ENCODE measurements at places on chromosomes 1 and 21.

- no peak for DNase-seq
Observed at GRCh38 chr1:17697458-17697857, 57.7 kb upstream of the ACTL8 start.

GRCh38 chr1:116346943-116347673, 25.9 kb upstream of the ATP1A1 start:
- no peak for DNase-seq

DNA sequence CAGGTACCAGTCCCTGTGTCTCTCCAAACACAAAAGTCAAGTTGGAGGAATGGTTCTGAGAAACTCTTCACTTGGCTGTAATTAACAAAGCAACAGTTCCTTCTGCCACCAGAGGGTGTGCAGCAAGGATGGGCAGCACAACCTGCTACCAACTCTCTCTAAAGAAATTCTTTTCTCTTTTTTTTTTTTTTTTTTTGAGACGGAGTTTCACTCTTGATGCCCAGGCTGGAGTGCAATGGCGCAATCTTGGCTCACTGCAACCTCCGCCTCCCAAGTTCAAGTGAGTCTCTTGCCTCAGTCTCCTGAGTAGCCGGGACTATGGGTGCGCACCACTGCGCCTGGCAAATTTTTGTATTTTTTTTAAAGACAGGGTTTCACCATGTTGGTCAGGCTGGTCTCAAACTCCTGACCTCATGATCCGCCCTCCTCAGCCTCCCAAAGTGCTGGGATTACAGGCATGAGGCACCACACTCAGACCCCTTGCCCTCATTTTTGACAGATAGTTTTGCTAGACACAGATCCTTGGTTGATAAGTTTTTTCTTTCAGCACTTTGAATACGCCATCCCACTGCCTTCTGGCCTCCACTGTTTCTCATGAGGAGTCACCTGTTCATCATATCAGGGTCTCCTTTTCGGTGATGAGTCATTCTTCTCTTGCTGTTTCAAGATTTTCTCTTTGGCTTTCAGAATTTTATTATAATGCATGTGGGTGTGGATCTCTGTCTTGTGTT, 12.1 kb upstream of the DEGS1 start:
- no peak for DNase-seq

GRCh38 chr1:59057211-59057694, 239.6 kb upstream of the FGGY start:
- no peak for DNase-seq

DNA sequence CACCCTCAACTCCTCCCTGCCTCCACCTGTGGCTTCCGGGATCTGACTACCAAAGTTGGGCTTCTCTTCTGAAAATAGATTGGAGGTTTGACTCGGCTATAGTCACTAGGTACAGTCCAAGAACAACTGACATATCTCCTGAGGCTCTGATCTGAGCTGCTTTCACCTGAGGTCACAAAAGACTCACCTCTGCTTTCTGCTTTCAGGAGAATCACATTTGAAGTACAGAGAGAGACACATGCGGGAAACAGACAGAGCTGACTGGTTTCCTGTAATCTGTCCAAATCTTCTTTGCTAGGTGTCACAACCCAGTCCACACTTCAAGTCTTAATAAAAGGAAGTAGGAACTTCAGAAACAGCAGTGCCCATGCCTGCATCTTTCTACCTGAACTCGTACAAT, 245.4 kb upstream of the CHRM3 start:
- no peak for DNase-seq

DNA sequence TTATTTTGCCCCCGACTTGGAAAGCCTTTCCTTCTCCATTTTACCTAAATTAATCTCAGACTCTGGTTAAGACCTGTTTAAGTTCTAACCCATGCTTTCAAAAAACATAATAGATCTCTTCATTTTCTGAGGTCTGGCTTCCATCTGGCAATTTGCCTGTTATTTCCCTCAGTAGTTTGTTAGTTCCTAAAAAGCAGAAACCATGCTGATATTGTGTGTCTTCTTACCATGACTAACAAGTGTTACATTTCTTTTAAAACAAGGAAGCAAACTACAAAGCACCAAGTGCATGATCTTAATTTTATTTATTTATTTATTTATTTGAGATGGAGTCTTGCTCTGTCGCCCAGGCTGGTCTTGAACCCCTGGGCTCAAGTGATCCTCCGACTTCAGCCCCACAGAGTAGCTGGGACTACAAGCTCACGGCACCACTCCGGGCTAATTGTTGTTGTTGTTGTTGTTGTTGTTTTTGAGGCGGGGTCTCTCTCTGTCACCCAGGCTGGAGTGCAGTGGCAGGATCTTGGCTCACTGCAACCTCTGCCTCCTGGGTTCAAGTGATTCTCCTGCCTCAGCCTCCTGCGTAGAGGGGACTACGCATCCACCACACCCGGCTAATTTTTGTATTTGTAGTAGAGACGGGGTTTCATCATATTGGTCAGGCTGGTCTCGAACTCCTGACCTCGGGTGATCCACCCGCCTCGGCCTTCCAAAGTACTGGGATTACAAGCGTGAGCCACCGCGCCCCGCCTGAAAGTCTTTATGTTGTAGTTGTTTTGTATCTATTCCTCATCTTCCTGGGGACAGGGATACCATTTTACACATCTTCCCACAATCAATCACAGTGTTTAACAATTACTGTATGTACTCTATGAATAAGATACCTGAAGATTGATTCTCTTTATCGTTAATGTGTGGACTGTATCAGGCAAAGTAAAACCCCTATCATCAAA, 1.3 kb upstream of the PATJ start:
- DNase-seq: no peak

GRCh38 chr1:154784416-154784815, 85.7 kb downstream of the KCNN3 start:
- DNase-seq: no peak

DNA sequence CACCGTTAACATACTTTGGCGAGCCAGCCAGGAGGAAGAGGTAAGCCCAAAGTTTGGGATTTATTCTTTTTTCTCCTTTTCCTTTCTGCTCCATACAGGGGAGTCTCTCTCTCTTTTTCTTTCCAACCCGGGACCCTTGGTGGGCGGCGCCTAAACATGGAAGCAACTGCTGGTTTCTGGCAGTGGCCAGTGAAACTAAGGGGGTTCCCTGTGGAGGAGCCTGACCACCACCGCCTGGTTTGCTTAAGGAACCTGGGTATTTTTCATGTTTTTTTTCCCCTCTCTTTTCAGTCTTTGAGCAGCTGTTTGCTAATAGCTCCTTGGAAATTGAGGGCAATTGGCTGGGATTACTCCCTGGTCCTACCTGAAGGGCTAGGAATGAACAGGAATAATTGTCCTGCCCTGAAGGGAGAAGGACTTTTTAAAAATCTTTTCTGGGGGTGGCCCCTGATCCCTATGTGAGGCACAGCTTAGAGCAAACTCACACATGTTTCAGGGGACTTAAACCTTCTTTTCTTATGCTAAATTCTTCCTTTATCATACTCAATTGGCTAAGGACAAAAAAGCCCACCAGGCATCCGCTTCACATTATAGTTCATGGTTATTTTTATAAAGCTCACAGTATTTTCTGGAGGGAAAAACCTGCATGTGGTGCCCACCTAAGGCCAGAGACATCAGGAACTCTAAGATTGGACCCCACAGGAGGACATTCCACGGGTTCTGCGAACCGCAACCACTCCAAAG, 61.3 kb upstream of the PLD5 start:
- DNase-seq: no peak

DNA sequence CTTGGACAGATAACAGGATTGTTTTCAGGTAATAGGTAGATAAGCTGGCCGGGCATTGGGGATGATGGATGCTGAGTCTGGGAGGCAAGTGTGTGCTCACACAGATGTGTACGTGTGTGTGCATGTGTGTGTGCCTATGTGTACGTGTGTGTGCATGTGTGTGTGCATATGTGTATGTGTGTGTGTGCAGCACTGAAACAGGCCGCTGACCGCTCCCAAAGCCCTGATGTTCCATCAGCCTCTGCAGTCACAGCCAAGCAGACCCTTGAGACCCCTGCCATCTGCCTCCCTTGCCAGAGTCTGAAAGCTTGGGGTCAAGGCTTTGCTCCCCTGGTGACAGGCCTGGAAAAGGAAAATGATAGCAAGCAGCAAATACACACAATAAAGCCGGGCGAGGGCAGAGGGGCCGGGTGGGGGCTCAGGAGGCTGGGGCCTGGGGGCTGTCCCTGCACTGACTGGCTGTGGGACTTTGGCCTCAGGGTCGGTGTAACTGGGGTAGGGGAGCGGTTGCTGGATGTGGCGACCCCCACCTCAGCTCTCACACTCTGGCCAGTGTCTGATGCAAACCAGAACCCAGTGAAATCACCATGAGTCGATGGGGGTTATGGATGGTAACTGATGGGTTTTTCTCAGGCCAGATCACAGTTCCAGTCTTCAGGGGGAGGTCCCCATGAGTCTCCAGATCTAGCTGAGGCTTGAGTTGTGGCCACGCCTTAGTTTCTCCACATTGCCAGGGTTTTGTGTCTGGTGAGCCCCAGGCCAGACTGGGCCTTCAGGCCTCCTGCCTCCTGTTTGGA, 9.2 kb upstream of the TNFRSF8 start:
- no peak for DNase-seq

GRCh38 chr1:206864939-206865671, at the start of gene IL20:
TSS of gene IL20 (plus strand) at chr1:206865623. CDS start at chr1:206865853, 230 bp downstream.
- DNase-seq: peak; percentile 68

GRCh38 chr21:42745511-42746239, 92.3 kb downstream of the PDE9A start:
- no peak for DNase-seq

GRCh38 chr1:9634582-9634981, 16.9 kb upstream of the PIK3CD start:
- no peak for DNase-seq

DNA sequence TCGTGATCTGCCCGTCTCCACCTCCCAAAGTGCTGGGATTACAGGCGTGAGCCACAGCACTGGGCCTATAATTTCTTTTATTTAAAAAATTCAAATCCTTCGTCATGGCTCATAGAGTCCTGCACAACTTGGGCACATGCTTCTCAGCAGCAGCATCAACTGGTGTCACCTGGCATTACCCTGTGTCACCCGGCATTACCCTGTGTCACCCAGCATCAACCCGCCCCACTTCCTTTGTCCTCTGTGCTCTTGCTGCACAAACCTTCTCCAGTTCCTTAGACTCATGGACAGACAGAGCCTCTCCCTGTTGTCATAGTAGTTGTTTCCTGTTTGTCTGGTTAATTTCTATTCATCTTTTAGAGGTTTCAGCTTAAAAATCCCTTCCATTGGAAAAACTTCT, 121.2 kb upstream of the SERBP1 start:
- no peak for DNase-seq

GRCh38 chr1:55316947-55317662, 101.9 kb upstream of the USP24 start:
- no peak for DNase-seq

DNA sequence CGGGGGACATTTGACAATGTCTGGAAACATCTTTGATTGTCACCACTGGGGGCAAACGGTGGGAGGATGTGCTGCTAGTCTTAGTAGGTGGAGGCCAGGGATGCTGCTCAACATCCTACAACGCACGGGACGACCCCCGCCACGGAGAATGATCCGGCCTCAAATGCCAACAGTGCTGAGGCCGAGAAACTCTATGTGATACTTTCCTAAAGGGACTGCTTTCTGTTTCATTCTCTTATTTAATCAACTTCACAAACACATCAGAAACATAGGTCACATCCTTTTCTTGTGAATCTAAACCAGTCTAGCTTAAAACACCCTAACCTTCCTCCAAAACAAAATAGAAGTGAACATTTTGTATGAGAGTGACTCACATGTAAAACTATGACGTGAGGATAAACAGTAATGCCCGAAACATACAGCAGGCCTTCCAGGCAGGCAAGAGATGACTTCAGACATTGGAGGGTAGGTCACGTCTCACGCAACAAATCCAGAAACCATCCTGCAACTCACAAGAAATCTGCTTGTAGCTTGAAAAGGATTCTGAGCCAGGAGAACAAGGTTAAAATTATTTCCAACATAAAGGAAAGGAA, 37.2 kb upstream of the ETS2 start:
- no peak for DNase-seq

DNA sequence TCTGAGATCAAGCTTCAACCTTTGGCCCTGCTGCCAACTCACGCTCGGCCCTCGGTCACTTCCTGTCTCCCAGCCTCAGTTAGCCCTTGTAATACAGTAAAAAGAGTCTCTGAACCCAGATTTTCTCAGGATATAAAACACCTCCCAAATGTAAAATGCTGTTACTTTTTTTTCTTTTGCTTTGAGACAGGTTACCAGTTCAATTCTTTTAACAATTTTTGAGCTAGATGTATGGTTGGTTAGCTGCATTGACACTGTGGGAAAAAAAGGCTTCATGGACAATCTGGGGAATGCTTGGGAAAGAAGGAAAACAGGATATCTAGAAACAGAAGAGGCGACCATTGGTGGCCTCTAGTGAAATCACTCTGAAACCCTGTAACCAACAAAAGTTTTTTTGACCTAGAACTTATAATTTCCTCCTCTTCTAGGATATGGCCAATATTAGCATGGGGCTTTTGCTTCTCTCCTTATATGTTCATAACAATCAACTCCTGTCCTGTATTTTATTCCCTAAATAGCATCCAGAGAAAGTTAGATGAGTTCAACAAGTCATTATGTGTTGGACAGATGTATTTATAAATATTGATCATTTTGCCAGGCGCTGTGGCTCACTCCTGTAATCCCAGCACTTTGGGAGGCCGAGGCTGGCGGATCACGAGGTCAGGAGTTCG, 1.3 kb downstream of the CMPK1 start:
- no peak for DNase-seq

DNA sequence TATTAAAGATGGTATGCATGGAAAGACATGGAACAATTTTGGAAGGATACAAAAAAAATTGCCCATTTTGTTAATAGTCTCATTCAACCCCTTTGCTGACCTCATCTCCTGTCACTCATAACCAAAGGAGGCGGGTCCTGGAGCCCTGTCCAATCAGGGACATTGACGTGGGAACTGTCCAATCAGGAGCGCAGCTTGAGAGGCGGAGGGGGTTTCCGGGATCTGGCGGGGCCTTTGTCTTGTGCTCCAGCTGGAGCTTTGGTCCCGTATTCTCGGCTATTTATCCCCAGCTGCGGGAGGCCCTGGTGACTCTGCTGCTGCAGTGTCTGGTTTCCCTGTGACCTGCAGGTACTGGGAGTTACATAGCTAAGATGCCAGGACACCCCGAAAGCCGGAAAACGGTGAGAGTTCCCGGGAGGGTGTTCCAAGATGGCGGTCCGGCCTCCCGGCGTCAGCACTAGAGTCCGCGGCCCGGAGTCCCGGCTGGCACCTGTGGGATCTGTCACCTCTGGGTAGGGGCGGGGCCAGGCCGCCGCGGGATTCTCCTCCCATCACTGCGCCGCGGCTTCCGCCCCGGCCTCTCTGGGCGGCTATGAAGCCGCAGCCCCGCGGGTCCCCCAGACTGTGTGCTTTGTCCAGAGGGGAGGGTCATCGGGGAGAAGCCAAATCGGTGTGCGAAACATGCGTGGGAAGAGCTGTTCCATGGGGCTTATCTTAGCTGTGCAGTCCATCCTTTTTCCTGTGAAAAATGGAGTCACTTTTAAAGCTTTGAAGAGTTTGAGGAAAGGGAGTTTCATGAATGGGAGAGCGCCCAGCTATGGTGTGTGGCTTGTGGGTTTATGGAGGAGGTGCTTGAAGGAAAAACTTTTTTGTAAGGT, at the start of gene ZNF678:
TSS of gene ZNF678 (plus strand) at position 233 of the 878 bp plus-strand sequence. CDS start 87,436 bp downstream, outside the sequence.
- peak; percentile 92 for DNase-seq

Data from stimulated activated naive B cell treated with anti-CD40 and anti-IgM and Interleukin-4, amounts not matched to agents 10 μg/mL and 1 μg/mL and 100 μg/mL, for 72 hours (primary cell).